CD4-positive, alpha-beta T cell treated with Interleukin-6 for 4 hours (primary cell): ENCODE measurements at places on chromosomes 5 and 9.

GRCh38 chr9:5510360-5510931 is at the start of gene PDCD1LG2:
Gene PDCD1LG2, plus strand, starts transcription at chr9:5510531. Its CDS starts 12,016 bp downstream, at chr9:5522547.
- DNase-seq, result peak; percentile 24

GRCh38 chr5:133056891-133057290 is 5.1 kb downstream of the HSPA4 start:
- no peak for DNase-seq

- DNase-seq, result no peak
Observed at GRCh38 chr9:99593610-99594009, 228.1 kb upstream of the NR4A3 start.

DNA sequence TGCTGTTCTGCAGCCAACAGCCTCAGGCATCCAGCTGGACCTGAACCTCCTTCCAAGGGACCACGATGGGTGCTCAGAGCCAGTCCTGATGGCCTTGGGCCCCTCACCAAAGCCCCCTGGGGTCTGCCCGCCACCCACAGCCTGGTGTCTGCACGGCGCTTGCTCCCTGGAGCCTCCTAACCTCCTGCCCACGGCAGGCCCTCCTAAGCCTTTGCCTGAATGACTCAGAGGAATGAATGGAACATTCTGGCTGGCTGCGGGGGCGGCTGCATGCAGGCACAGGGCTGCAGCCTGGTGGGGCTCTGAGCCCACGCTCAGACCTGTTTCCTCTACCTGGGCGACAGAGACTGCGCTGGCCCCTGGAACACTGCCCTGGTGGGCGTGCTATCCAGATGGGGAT is 6.9 kb downstream of the SOHLH1 start:
- DNase-seq, result no peak

DNA sequence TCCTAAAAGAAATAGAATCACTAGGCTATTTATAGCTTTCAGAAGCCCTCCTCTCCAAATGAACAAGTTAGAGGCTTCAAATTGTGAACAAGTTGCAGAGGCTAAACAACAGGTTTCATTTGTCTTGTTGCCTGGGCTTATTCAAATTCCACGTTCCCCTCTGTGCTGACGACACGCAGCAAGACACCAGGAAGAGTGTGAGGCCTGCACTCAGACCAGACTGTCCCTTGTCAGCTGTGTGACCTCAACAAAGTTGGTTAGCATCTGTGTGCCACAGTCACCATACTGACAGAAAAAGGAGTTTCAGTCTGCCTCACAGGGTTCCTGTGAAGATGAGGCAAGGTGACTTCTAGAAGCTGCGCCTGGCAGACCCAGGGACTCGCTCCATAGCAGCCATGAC is 22.1 kb upstream of the GABBR2 start:
- DNase-seq, result no peak

DNA sequence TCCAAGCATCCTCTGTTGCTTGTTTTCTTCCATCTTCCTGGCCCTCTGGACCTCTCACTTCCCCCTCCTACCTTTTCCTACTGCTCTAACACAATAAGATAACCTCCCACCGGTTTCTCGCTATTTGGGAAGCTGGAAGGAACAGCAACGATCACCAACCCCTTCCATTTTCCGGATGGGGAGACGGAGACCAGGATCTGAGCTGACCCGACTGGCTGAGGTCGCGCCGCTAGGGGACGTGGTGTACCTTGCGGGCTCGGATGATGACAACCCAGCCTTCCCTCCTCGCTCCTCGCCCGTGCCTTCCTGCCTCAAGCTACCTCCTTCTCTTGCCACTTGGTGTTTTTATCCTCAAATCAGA is 1.9 kb downstream of the LPAR1 start:
- DNase-seq, result no peak
